ENCODE measurements at places on chromosomes 7 and 10. TPM values are rescaled to one million over a fixed set of nuclear protein-coding genes. Genes with fewer than 3 reads are reported as not detected.

- DNase-seq = peak; percentile 23
Measured at GRCh38 chr7:5997210-5997808, 11.5 kb downstream of the PMS2 start.

GRCh38 chr10:96830511-96831199, 1.4 kb upstream of the LCOR start:
- DNase-seq = peak; percentile 72

- DNase-seq = no peak
Measured at GRCh38 chr10:125014086-125014830, 72.3 kb downstream of the ZRANB1 start.

The AS3MT gene
- total RNA-seq = 1.4 TPM

The ANKRD1 gene
- total RNA-seq = 0.82 TPM

The RASSF4 gene
- total RNA-seq = 9.6 TPM

The SH3PXD2A gene
- total RNA-seq = 59.9 TPM
